Stimulated activated CD4-positive, alpha-beta T cell treated with anti-CD3 and anti-CD28 coated beads, Interleukin-4, amount 100 ng/mL, for 24 hours (primary cell): ENCODE measurements at places on chromosomes 1 and 21.

DNA sequence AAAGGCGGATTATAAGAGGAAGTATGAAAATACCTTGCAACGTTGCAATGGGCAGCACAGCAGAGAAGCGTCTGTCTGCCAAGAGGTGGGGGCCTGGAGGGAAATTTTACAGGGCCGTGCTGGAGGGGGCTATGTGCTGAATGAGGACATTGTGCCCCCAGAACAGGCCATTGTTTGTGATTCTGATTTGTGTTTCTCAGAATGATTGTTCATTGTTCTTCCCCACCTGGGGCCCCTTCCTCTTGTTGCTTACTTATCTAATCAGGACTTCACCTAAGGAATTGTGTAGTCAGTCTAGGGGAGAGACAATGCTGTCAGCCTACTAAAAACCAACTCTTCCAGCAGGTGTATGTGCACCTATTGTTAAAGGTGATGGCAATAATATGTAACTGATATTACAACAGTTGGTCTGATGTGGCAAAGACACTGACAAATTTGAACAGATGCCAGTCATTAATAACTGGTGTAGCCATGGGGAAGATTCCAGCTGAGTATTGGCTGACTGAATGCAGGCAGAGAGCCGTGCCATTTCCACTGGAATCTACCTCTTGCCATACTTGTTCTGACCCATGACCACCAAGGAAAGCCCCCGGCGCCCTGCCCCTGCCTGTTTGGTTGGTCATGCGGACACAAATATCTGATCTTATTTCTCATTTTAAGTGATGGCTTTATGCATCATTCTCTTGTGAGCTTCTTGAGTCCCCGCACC lies 45.2 kb upstream of the PSEN2 start:
- DNase-seq = no peak

DNA sequence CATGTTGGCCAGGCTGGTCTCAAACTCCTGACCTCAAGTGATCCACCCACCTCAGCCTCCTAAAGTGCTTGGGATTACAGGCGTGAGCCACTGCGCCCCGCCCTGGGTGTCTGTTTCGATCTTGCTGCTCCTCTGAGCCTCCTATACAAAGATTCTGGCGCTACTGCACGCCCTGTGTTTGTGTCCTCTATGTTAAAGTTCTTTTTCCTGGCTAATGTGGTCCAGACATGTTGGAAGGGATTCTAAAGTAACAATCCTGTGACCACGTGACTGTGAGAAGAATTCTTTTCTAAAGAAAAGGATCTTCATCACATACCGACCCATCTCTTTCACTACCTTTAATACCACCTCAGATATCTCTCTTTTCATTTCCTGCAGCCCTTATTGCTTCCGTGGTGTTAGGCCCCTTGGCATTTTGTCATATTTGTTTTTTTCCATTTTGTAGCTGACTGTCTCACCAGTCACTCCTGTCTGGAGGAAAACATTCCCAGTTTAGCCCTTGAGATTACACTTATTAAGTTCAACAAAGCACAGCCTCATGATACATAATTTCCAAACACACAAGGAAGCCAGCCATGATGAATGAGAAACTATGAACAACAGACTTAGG lies 27.2 kb upstream of the ENO1 start:
- no peak for DNase-seq

GRCh38 chr1:109466452-109467300 lies at the start of gene SYPL2:
TSS of gene SYPL2 (plus strand) at chr1:109466546. CDS start at chr1:109466844, 298 bp downstream.
- no peak for DNase-seq

GRCh38 chr1:160459687-160460086 lies 59.3 kb downstream of the VANGL2 start:
- peak; percentile 23 for DNase-seq

- no peak for DNase-seq
These were observed 8.7 kb upstream of the LRRC71 start for GRCh38 chr1:156911577-156912298.

- DNase-seq = no peak
These were observed 9.7 kb upstream of the RUNX3 start for GRCh38 chr1:24939675-24940193.

GRCh38 chr1:204077979-204078696 lies 5.2 kb downstream of the SOX13 start:
- no peak for DNase-seq

DNA sequence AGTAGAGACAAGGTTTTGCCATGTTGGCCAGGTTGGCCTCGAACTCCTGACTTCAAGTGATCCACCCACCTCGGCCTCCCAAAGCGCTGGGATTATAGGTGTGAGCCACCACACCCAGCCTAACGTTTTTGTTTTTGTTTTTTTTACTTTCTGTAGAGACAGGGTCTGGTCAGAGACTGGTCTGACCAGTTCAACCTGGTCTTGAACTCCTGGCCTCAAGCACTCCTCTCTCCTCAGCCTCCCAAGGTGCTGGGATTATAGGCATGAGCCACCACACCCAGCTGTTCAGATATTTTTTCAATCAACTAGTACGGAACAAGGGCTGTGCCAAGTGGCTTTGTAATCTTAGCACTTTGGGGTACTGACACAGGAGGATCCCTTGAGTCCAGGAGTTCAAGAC lies 209.5 kb downstream of the RERE start:
- no peak for DNase-seq

GRCh38 chr1:241513378-241513777 lies 6.2 kb downstream of the FH start:
- DNase-seq = no peak

- no peak for DNase-seq
These were observed 154.3 kb upstream of the COL6A1 start for GRCh38 chr21:45827302-45827692.

DNA sequence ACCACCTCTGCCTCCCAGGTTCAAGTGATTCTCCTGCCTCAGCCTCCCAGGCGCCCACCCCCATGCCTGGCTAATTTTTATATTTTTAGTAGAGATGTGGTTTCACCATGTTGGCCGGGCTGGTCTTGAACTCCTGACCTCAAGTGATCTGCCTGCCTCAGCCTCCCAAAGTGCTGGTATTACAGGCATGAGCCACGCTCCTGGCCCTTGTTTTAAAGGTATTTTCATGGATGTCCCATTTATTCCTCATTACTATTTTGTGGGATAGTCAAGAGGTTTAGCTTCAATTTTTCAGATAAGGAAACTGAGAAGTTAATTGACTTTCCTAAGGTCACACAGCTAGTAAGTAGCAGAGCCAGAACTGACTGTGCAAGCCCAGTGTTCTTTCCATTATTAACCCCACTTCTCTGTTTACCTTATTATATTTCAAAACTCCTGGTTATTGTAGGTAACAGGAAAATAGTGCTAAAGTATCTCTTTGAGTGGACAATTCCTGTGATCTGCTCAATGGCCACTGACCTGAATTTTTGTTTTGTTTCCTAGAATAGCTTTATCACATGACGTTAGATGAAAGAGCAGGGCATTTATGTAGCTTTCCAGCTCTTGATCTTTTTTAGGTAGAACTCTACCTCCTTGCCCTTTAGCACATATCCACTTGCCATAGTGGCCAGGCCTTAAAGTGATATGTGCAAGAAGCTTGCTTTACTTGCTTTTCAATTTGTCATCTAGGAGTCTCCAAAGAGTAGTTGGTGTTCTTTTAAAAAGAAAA lies 13.6 kb downstream of the ZYG11B start:
- no peak for DNase-seq

DNA sequence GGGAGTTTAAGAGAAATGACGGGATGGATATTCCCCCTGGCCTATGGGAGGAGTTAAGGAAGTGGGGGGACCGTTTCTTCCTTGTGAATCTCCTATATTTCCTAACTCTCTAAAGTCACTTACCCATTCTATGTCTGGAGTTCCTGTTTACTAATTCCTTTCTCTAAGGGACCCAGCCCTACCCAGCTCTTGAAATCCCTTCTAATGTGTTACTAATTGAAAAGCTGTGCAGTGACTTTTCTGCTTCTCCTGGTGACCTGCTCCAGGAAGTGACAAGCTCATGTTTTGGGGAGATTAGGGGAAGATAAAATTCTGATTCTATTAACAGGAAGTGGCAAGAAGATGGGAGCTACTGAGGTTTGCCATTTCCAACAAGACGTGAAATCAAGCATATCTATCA lies 4.0 kb upstream of the SAMSN1 start:
- DNase-seq = no peak

DNA sequence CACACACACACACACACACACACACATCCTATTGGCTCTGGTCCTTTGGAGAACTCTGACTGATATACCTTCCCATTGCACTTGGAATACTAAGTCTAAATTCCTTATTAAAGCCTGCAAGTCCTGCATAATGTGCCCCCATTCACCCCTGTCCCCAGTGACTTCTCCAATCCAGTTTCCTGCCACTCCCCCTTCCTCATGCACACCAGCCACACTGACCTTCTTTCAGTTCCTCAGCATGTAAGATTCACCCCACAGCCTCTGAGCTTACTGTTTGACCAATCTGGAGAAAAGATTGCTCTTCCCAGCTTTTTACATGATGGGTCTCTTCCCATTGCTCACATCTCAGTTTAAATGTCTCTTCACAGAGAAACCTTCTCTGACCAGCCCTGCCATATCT lies 146.6 kb downstream of the TBX15 start:
- no peak for DNase-seq

- DNase-seq = no peak
These were observed 12.6 kb downstream of the PKP1 start for GRCh38 chr1:201295861-201296260.

- DNase-seq = no peak
These were observed 24.1 kb upstream of the TMEM222 start for GRCh38 chr1:27297903-27298302.

DNA sequence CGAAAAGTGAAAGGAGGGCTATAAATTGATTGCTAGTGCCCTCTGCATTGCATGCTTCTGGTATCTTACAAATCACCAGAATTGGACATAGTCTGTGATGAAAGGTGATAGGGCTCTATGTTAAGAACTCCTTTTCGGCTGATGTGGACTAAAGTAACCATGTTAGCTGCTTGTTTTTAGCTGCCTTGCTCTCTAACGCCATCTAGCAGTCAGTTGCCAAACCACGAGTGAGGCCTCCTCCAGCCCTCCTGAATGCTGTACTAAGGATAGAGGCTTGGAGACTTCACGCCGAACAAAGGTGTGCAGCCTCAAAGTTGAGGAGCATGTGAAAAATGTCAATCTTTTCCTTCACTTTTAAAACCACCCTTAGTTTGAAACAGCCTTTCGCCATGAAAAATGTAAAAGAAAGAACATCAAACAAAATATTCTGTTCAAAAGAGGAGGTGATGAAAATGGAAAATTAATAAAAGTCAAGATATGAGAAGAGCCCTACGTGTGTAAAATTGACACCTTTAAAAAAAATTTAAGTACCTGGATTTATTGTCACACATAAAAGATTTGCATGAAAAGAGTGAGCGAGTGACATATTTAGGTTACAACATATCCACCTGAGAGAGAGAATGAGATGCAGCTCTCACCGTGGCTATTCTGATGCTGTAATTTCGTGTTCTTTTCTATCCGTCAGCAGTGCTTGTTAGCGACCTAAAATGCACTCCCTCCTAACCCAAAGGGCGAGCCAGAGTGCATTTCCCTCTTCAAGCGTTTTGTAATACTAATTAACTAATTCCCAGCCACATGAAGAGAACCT lies 8.1 kb downstream of the LRRC53 start:
- peak; percentile 32 for DNase-seq

- DNase-seq = no peak
These were observed 1.5 kb upstream of the HES2 start for GRCh38 chr1:6421266-6421665.

DNA sequence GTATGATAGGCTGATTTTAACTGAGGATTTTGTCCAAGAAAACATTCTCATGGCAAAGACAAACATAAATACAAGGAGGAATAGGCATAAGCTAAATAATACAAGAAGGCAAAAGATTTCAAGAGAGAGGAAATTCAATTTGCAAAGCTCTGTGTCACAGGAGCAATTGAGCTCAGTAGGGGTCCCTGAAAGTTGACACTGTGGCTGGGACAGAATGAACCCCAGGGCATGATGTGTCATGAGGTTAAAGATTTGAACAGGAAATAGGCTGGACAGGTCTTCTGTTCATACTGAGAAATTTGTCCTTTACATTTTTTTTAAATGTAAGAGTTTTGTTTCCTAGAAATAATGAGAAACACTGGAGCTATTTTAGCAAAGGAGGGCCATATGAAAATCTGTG lies 555.4 kb upstream of the NEGR1 start:
- no peak for DNase-seq
